ENCODE measurements at places on chromosomes 2 and 18. TPM values are rescaled to one million over a fixed set of nuclear protein-coding genes. Genes with fewer than 3 reads are reported as not detected.

- no peaks in the 10 kb centered on the region for H3K4me1 ChIP-seq
- no peak overlapping the region for H3K4me3 ChIP-seq
- H3K36me3 ChIP-seq = no peaks in the 10 kb centered on the region
- DNase-seq = no peak
These were observed 43.9 kb downstream of the WDR75 start for GRCh38 chr2:189485146-189485545.

Gene OTOS
- not detected for total RNA-seq

DNA sequence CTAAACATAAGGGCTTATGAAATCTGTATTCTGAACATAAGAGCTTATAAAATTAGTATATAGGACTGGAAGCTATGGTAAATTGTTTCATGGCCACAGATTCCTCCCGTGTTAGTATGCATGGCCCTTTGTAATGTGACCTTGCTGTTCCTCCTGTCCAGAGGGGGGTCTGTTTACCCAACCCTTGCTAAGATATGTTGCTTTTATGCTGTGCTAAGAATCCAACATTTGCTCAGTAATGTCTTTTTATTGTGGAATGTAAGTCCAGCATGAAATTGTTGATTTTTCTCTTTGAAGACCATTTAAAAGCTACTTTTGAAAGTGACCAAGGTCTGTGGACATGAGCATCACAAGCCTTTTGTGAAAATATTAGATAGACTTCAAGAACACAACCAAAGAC, 485.4 kb downstream of the PARD3B start:
- no peaks in the 10 kb centered on the region for H3K36me3 ChIP-seq
- no peaks in the 10 kb centered on the region for H3K4me1 ChIP-seq
- no peak for DNase-seq

- H3K4me1 ChIP-seq = no peaks in the 10 kb centered on the region
- DNase-seq = no peak
- H3K27ac ChIP-seq = no peak overlapping the region
- H3K36me3 ChIP-seq = no peaks in the 10 kb centered on the region
- H3K27me3 ChIP-seq = no peaks in the 10 kb centered on the region
These were observed 460.2 kb upstream of the UBE2E3 start for GRCh38 chr2:180520206-180520605.

DNA sequence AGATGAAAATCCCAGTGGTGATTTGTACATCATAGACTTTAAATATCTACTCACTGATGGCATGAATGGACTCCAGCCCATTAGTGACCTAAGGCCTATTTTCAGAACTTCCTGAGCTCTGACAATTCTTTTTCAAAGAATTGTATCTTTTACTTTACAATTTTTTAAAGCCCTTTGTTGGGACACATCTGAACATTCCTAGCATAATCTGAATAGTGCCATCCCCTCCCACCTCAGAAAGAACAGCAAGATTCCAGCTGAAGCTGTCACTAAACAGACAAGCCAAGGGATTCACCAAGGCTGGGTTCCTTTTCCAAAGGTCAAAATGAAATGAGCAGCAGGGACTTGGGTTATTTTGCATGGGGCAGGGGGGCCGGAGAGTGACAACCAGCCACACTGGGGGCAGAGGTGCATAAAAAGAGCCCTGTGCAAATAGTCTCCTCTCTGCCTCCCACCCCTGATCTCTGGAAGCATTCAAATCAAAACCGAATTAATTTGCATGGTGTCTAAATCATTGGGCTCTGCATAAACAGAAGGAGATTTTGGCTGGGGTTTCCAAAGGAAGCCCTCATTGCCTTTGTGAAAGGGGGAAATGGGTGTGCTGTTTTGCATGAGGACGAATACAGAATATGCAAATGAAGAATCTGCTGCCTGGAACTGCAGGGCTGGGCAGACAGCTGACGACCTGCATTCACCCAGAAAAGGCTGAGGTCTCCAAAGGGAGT, 17.2 kb downstream of the EPHA4 start:
- no peak for DNase-seq
- no peak overlapping the region for H3K27ac ChIP-seq
- no peaks in the 10 kb centered on the region for H3K4me1 ChIP-seq
- H3K4me3 ChIP-seq = no peak overlapping the region
- no peaks in the 10 kb centered on the region for H3K27me3 ChIP-seq

Gene TMEM214
- 47.6 TPM for total RNA-seq

Gene GPR17
- not detected for total RNA-seq

DNA sequence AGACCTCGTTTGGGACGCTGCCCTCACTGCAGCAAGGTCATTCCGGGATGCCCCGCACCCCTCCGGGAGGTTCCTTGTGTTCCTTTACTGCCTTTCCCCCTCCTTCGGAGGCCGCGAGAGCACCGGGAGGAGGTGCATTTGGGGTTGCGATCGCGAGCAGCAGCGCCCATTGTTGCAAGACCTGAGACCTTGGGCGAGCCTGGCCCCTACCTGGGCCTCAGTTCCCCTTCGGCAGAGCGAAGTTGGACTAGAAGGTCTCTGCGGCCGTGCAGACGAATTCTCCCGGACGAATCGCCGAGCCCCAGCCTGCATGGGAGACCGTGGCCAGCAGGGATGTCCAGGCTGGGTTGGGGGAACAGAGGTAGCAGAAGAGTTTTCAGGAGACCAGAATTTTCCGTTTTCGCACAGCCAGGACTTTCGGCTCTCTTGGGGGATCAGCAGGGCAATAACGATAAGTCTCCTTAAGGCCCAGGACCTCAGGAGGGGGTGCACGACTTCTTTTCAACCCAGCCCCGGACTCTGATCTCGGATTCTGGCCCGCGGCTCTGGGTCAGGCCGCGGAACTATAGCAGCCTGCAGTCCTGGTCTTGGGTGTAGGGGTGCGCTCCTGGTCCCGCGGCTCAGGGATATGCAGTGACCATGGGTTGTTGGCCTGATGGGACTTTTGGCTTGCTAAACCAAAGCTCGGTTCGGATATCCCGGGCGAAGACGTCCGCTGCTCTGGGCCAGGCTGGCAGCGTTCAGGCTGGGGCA, 2.8 kb downstream of the GDF7 start:
- no peaks in the 10 kb centered on the region for H3K36me3 ChIP-seq
- no peak overlapping the region for H3K4me3 ChIP-seq
- H3K4me1 ChIP-seq = peaks cover 14% of the 10 kb centered on the region
- H3K27ac ChIP-seq = no peak overlapping the region

GRCh38 chr2:182792441-182792840, 74.0 kb downstream of the FRZB start:
- H3K27ac ChIP-seq = no peak overlapping the region
- no peaks in the 10 kb centered on the region for H3K27me3 ChIP-seq
- no peaks in the 10 kb centered on the region for H3K4me1 ChIP-seq

GRCh38 chr2:154386186-154386585, 312.3 kb upstream of the KCNJ3 start:
- no peaks in the 10 kb centered on the region for H3K27me3 ChIP-seq
- no peak overlapping the region for H3K4me3 ChIP-seq
- DNase-seq = no peak

DNA sequence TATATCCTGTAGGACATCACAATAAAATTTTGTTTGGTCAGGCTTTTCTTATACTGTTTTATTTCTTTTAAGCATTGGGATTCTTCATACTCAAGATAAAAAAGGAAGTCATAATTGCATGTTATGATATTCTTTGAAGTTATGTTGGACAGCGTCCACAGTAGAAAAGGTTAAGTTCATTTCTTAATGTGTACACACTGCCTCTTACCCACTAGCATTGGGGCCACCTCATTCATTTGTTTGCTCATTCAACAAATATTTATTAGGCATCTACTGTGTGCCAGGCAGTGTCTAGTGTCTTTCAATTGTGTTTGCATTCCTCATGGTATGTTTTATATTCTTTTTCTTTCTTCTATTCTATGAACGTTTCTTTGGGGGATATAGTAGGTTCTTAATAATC, 70.2 kb downstream of the PTPRM start:
- no peak for DNase-seq
- H3K27ac ChIP-seq = no peak overlapping the region
- no peak overlapping the region for H3K4me3 ChIP-seq
- no peaks in the 10 kb centered on the region for H3K27me3 ChIP-seq

DNA sequence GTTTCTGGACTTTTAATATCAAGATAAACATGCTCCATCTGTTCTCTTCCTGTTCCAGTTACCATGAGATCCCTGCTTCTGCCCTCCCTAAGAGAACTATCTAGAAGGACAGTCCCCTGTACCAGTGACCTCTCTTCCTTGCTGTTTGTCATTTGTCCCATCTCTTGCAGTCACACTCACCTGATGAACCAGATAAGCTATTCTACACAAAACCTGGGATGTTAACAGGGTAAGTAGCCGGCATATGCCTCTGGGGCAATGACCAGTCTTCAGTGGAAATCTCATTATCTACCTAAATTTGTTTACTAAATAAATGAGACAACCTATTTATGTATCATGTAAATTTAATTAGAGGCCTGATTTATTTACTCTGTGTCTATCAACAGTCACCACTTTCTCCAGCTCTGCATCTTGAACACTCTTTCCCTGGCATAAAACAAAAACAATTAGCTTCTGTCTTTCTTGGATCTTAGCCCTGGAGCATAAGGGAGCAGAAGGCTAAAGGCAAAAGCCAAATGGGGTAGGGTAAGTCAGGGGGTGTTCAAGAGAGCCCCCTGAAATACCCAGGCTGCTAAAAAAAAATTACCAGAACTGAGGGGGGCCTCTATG, 337.7 kb downstream of the ALK start:
- no peaks in the 10 kb centered on the region for H3K4me1 ChIP-seq
- H3K27ac ChIP-seq = no peak overlapping the region
- H3K36me3 ChIP-seq = no peaks in the 10 kb centered on the region
- no peak overlapping the region for H3K4me3 ChIP-seq

Gene NFATC1
- total RNA-seq = 9.6 TPM

Gene CRYBA2
- total RNA-seq = not detected

DNA sequence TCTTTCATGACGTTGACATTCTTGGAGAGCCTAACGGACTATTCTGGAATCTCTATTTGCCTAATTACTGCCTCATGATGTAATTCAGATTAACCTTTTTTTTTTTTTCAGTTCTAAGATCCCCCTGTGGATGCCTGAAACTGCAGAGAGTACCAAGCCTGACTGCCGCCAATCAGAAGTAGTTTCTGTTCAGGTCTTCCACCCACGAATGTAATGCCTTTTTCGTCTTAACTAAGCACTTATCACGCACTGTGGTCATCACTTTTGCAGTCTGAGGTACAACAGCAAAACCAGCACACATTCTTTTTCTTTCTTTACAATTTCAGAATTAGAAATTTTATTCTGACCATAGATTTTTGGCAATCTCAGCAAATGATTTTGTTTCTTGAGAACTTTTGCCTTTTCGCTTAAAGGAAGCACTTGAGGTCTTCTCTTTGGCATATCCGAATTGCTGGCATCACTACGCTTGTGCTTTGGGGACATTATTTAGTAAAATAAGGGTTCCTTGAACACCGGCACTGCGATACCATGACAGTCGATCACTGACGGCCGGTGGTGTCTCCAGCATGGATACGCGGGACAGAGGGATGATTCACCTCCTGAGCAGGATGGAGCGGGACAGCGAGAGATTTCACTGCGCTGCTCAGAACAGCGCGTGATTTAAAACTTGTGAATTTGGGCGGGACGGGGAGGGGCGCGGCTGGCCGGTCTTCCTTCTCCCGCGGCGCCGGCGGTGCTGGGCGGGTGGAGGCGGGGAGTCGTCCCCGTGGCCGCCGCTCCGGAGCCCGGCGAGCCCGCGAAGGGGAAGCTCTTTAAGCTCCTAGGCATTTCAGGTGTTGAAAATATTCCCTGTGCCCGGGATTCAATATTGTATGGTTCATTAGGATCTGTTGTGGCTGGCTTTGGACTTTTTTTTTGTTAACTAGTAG, 32.0 kb upstream of the GPR55 start:
- DNase-seq = peak; percentile 55
- peaks cover 5% of the 10 kb centered on the region for H3K4me1 ChIP-seq
- H3K4me3 ChIP-seq = peak overlapping the region; percentile 37

Gene DUSP2
- total RNA-seq = 0.97 TPM

DNA sequence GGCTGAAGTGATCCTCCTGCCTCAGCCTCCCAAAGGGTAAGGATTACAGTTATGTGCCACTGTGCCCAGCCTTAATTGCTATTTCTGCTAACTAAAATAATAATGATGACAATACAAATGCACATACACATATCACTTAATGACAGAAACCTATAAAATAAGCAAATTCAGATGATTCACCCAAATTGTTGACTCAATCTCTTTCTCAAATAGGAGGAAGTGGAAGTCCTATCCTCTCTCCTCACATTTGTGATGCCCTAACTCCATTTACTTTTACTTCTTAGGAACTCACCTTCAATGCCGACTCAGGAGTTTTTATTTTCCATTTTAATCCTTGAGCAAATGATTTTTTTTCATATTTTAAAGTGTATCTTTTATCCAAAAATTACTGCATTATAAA, 24.5 kb upstream of the RAPH1 start:
- no peak overlapping the region for H3K27ac ChIP-seq
- no peaks in the 10 kb centered on the region for H3K4me1 ChIP-seq
- H3K4me3 ChIP-seq = no peak overlapping the region
- DNase-seq = no peak
- no peaks in the 10 kb centered on the region for H3K27me3 ChIP-seq

GRCh38 chr2:45918463-45919159, 267.1 kb downstream of the PRKCE start:
- no peaks in the 10 kb centered on the region for H3K4me1 ChIP-seq
- no peaks in the 10 kb centered on the region for H3K36me3 ChIP-seq
- no peaks in the 10 kb centered on the region for H3K27me3 ChIP-seq
- no peak overlapping the region for H3K27ac ChIP-seq
- no peak for DNase-seq
- no peak overlapping the region for H3K4me3 ChIP-seq

- no peak overlapping the region for H3K27ac ChIP-seq
- no peak for DNase-seq
- H3K27me3 ChIP-seq = no peaks in the 10 kb centered on the region
These were observed 317.4 kb upstream of the ETAA1 start for GRCh38 chr2:67079729-67080128.
